ENCODE measurements at places on chromosomes 3 and 15.
A peak's percentile ranks its signal among the peaks of the same experiment; 100 is the strongest.

DNA sequence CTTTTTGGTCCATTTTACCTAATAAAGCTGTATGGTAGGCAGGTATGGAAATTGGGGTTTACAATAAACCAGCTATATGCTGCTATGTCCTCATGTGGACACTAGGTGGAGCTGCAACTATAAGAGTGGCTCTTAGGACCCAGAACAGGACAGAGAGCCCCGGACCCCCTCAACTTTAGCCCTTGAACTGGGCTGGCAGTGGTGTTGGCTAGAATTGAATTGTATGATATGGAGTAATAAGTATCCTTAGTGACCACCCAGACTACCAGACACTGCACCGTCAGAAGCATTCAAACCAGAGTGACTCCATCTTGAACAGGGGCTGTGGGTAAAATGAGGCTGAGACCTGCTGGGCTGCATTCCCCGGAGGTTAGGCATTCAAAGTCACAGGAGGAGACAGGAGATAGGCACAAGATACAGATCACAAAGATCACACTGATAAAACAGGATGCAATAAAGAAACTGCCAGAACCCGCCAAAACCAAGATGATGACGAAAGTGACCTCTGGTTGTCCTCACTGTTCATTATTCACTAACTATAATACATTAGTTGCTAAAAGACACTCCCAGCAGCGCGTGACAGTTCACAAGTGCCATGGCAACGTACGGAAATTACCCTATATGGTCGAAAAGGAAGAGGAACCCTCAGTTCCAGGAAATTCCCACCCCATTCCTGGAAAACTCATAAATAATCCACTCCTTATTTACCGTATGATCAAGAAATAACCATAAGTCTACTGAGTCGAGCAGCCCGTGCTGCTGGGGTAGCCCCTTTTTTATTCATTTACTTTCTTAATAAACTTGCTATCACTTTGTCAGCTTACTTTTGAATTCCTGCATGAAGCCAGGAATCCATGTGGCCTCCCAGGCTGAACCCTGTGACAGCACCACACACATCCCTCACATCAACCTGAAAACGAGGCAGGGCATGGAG is 68.7 kb upstream of the BLM start:
- peak; percentile 75 for DNase-seq

DNA sequence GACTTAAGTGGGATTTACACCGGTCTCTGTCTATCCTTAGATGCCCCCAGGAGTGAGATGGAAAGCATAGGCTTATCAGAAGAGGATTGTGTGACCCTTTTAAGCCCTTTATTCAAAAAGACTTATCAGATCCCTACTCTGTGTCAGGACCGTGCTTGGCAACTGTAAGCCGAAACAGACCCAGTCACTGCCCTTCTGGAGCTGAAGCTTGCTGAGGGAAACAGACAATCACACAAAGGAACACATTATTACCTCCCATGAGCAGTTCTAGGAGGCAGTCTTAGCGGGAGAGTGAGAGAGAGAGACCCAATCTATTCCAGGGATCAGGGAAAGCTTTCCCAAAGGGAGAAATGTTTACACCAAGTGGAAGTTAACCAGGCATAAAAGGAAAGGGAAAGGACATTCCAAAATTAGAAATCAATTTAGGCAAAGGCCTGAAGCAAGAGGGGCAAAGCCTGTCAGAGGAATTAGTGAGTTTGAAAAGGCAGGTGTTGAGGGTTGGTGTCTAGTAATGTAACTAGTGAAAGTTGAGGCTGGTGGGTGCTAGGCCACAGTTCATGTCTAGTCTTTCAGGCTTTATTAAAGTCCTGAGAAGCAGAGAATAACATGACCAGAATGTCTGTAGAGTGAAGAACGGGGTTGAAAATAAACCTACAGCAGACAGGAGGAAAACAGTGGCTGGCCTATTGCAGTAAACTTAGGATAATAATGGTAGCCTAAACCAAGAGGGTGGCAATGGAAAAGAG is 86.7 kb downstream of the THBS1 start:
- DNase-seq = peak; percentile 6

DNA sequence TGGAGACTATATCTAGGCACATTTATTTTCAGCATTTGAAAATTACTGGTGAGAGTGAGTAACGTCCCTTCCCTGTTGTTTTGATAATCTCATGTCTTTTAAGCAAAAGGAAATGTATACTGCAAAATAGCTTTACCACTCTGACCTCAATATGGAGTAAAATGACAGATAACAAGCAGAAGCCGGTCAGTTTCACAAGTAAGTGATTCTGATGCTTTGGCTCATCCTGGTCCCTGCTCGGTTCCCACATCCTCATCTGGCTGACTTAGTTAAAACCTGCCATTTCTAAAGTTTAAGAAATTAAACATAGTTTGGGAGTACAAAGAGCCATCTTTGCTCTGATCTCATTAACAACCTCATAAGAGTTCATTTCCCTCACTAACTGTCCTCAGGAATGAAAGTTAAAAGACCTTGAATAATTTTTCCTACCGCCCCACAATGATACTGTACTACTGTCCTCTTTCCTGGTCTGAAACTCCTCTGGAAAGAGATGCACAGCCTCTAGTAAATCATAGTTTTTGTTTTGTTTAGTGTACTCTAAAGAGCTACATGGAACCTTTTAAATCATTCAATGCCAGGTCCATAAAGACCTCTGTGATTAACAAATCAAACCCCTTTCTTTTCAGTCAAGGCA is 72.3 kb upstream of the ICE2 start:
- no peak for DNase-seq

- no peak for DNase-seq
Observed at GRCh38 chr3:123584284-123584987, 417 bp downstream of the HACD2 start.

- no peak for DNase-seq
Observed at GRCh38 chr15:68578980-68579935, at the start of gene CORO2B. Gene CORO2B (plus strand): TSS chr15:68578993. CDS start chr15:68579263, 270 bp downstream.

- no peak for DNase-seq
Observed at GRCh38 chr3:31765871-31766270, 215.2 kb downstream of the OSBPL10 start.

DNA sequence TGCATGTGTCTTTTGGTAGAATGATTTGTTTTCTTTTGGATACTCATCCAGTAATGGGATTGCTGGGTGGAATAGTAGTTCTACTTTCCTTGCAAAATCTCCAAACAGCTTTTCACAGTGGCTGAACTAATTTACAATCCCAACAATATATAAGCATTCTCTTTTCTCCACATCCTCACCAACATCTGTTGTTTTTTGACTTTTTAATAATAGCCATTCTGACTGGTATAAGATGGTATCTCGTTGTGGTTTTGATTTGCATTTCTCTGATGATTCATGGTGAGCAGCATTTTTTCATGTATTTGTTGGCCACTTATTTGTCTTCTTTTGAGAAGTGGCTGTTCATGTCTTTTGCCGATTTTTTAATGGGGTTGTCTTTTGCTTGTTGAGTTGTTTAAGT is 55.8 kb downstream of the ST8SIA2 start:
- peak; percentile 18 for DNase-seq

GRCh38 chr15:51842852-51843737 is 13.6 kb downstream of the TMOD3 start:
- peak; percentile 80 for DNase-seq

- DNase-seq = peak; percentile 64
Observed at GRCh38 chr15:40054855-40055575, 16.0 kb upstream of the SRP14 start.

- DNase-seq = no peak
Observed at GRCh38 chr3:73680391-73681095, 55.8 kb upstream of the PDZRN3 start.

- no peak for DNase-seq
Observed at GRCh38 chr3:172113710-172114109, 74.3 kb downstream of the FNDC3B start.

- peak; percentile 93 for DNase-seq
Observed at GRCh38 chr15:39177561-39177960, 403.3 kb upstream of the THBS1 start.

- DNase-seq = peak; percentile 65
Observed at GRCh38 chr3:57100046-57100695, 39.7 kb downstream of the SPATA12 start.

DNA sequence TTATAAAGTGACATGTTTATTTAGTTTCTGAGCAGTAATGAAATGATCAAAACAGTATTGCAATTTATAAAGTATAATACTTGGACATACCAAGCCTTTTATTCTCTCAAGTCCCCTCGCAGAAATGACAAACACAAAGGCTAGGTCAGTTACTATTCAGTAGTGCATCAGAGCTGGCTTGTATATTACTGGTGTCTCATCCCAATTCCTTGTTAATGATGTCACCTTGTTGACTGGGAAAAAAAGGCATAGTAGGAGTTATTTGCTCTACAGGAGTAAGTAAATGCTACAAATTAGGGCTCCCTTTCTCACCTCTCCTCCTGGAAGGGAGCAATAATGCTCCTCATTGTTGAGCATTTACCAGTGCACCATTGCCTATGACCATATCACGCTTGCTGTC is 317.6 kb downstream of the CHL1 start:
- peak; percentile 35 for DNase-seq

DNA sequence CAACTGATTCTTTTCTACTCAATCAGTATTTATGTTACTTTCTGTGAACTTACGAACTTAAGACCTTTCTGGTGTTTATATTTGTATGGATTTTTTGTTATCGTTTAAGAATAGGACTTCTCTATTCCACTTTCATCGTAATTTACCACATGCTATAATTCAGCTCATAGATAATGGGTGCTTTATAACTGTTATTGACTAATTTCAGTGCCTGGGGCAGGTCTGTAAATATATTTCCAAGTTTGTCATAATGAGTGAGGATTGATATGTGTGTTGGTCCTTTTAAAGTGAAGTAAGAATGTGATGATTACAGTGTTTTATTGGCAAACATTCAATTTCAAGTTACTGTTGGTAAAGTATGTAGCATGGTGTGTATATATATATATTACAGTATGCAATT is 1.8 kb upstream of the NAALADL2 start:
- DNase-seq = peak; percentile 11

- DNase-seq = no peak
Observed at GRCh38 chr15:47661661-47662180, 55.6 kb upstream of the SEMA6D start.

DNA sequence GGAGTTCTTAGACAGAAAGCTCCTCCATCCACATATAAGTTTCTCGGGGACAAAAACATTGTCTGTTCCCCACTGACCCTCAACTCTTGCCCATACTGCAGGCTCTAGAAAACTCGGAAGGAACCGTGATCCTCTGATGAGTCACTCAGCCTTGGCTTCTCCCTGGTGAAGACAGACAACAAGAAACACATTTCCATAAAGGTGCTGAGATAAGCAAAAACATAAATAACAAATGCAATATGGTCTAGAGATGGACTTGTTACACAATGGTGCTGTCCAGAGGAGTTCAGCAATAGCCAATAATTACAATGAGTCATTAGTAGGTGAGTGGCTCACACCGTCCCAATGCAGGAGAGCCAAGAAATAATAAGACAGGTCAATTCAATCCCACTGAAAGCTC is 43.7 kb downstream of the MAGI1 start:
- peak; percentile 65 for DNase-seq

DNA sequence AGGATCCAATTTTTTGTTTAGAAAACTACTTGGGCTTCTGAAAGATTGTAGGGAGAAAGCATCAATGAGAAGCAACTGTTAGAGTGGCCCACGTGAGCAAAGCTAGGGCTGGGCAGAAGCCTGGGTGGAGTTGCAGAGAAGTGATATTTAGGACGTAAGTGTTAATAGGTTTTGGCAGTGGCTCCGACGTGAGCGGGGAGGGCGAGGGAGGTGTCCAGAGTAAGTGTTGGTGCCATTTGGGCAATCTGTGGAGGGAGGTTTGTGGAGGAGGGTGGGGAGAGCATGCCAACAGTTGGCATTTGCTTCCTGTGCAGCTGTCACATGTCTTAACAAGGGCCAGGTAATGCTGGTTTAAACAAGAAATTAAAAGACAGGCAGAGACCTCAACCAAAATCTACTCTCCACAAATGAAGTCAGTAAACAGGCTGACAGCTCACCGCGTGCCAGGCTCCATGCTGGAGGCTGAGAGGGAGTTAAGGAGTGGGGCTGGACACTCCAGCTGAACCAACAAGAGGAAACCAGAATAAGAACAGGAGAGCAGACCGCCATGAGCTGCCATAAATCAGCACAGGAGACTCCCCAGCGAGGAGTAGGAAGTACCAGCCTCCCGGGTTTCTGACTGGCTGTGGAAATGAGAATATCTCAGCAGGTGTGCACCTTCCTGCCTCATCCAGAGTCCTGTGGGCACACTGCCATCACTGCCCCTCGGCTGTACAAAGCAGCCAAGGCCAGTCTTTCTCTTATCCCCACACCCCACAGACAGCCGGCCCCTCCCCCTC is 232.6 kb downstream of the ABHD5 start:
- DNase-seq = no peak

DNA sequence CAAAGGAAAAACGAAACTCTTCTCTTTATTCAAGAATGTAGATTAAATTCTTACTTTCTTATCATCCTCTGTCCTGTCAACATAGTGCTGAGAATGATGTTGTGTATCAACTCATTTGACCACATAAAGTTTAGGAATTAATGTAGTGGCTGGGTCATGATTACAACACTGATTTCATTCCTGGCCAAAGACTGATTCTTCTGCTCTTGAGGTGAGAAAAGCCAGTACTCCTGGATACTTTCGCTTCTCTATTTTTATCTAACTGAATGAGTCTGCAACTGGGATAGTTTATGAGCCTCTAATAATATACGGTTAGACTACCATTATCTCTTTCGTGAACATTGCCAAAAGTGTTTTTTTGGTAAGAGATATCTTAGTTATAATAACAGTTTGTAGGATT is 173.0 kb downstream of the LPP start:
- DNase-seq = no peak

DNA sequence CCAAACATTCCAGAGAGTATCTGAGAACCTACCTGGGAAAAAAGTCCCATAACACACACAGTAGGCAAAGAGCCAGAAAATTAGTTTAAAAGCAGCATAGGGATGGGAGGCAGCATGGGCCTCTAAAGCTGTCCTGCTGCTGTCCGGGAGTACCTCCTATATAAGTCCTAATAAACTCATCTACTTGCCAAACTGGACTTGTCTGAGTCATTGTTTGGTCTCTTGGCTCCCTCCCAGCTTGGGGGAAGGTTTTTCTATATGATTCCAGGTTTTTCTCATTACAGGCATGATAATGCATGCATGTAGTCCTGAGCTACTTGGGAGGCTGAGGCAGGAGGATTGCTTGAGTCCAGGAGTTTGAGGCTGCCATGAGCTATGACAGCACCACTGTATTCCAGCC is 17.5 kb upstream of the HACD2 start:
- DNase-seq = peak; percentile 47

DNA sequence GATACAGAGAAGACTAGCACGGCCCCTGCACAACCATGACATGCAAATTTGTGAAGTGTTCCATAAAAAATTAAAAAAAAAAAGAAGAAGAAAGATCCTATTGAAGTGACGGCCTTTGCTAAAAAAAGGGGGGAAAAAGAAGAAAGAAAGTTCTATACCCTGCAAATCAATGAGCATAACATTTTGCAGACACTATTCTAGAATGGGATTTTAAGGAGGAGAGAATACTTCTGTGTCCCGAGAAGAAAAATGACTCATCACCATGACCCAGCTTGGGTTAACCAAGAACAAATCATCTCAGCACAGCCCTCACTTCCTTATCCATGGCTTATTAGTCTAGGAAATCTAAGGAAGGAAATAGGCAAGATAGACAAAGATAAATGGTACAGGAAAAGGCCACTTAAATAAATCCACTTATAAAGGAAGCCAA is 7.4 kb upstream of the SH3BP5 start:
- DNase-seq = peak; percentile 82

- peak; percentile 24 for DNase-seq
Observed at GRCh38 chr3:13022348-13023234, 50.6 kb downstream of the IQSEC1 start.

All from renal cortical epithelial cell (primary cell).